ENCODE measurements at places on chromosomes 16 and 17. TPM values are rescaled to one million over a fixed set of nuclear protein-coding genes. Genes with fewer than 3 reads are reported as not detected.

- peak; percentile 20 for DNase-seq
Observed at GRCh38 chr17:28317966-28318758, 838 bp upstream of the TMEM97 start.

GRCh38 chr17:47208744-47209488 is at the start of gene MYL4:
Gene MYL4 (plus strand): TSS chr17:47209348. CDS start chr17:47209423, 75 bp downstream.
- DNase-seq: no peak

DNA sequence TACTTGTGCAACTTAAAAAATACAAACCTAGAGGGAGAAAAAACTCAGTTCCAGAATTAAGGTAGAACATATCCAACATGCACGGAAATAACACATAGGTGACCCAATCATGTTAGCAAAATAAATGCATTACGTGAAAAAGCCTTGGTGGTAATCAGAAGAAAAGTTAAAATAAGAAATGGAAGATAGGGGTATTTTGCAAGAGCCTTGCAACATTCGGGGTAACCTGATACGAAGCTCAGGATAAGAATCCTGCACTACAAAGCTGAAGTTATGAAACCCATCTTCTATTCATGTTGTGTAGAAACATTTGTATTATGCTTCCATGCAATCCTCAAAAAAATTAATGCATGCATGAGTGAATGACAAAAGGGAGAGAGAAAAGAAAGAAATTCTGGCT is 33.1 kb downstream of the CHCT1 start:
- DNase-seq: no peak

DNA sequence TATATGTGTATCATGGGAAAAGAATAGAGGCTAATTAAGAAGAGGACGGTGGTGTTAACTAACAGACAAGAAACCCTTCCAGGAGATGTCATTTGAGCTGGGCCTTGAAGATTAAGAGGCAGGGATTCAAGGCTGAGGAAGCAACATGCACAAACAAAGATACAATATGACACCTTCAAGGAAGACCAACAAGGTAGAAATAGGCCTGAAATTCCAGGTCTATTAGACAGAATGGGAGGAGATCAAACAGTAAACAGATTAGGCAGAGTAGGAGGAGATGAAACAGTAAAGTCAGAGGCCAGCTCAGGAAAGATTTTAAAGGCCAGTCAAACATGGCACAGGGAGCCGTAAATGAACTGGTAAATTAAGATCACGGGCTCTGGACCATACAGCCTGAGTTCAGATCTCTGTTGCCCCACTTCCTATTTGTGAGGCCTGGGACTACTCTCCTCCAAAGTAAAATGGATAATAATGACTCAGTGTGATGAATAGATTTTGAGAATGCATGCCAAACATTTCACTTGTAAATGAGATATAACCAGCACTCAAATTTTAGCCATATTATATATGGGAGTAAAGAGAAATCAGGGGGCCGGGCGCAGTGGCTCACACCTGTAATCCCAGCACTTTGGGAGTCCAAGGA is 38.9 kb downstream of the USP31 start:
- peak; percentile 87 for DNase-seq

GRCh38 chr16:78116946-78117345 is 17.5 kb downstream of the WWOX start:
- DNase-seq: no peak

- no peak for DNase-seq
Observed at GRCh38 chr17:6674586-6674985, 23.0 kb downstream of the C17orf100 start.

GRCh38 chr16:19894586-19894985 is 9.9 kb upstream of the GPRC5B start:
- DNase-seq: no peak

DNA sequence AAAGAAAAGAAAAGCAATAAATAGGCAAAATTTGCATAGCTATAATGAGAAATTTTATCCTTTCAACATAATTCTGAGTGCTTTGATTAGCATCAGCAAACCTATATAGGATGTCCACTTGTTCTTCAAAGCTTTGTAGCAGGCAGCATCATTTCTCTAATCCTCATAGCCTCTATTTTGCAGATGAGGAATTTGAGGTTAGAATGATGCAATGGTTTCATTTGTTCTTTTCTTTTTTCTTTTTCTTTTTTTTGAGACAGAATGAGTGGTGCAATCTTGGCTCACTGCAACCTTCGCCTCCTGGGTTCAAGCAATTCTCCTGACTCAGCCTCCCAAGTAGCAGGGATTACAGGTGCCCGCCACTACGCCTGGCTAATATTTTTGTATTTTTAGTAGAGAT is 594.4 kb downstream of the TOX3 start:
- no peak for DNase-seq

GRCh38 chr16:1708768-1709180 is 2.8 kb downstream of the MAPK8IP3 start:
- peak; percentile 44 for DNase-seq

DNA sequence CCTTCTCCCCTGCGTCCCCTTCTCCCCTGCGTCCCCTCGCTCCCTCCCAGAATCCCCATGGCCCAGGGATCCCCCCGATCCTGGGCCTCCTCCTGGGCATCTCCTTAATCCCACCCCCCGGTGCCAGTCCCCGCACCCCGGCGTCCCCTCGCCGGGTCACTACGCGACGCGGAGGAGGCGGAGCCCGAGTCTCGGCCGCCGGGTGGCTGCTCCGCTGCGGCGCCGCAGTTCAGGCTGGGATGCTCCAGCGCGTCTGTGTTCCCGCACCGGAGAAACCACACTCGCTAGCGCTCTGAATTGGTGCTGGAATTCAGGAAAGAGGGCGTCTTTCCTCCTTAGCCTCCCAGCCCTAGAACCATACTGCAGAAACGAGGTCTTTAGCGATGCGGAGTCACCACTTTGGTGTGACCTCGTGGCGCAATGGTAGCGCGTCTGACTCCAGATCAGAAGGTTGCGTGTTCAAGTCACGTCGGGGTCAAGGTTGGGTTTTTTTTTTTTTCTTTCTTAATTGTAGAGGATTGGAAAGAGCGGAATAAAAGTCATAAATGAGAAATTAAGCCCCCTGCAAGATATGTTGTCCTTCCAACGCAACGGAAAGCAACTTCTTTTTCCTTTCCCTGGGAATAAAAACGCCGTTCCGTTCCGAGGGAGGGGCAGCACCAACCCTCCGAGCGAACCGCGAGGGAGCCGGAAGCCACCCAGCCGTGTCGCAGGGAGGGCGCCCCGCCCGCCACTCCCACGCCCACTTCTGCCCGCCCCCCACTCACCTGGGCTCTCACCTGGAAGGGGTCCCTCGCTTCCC is 25.7 kb upstream of the SLC47A1 start:
- DNase-seq: peak; percentile 86

DNA sequence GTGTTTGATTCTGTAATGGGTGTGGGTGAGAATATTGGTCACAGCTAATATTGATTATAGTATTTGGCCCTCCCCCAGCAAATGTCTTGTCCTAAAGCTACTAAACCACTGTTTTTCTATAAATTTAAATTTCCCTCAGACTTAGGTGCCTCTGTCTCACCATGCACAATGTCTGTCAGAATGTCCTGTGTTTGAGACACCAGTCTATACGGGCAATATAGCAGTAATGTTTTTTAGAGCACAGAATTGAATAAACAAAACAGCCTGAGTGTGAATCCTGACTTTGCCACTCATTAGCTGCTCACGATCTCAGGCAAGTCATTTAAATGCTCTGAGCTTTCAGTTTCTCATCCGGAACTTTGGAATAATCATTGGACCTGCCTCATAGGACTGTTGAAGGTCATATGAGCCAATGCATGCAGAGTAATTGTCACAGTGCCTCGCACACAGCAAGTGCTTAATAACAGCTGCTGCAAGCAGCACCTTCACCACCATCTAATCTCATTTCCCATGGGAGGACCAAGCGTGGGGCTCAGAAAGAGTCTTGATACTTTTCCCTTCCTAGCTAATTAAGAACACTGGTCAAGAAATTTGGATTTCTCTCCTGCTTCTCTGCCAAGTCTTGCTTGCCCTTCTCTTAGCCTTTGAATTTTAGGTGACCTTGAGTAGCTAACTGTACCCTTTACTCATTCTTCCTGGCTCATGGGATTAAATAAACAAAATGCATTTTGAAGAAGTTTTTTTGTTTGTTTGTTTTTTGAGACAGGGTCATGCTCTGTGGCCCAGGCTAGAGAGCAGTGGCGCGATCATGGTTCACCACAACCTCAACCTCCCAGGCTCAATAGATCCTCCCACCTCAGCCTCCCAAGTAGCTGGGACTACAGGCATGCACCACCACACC is 9.8 kb downstream of the HLF start:
- no peak for DNase-seq

GRCh38 chr16:4140652-4141051 is 24.4 kb upstream of the ADCY9 start:
- peak; percentile 89 for DNase-seq

DNA sequence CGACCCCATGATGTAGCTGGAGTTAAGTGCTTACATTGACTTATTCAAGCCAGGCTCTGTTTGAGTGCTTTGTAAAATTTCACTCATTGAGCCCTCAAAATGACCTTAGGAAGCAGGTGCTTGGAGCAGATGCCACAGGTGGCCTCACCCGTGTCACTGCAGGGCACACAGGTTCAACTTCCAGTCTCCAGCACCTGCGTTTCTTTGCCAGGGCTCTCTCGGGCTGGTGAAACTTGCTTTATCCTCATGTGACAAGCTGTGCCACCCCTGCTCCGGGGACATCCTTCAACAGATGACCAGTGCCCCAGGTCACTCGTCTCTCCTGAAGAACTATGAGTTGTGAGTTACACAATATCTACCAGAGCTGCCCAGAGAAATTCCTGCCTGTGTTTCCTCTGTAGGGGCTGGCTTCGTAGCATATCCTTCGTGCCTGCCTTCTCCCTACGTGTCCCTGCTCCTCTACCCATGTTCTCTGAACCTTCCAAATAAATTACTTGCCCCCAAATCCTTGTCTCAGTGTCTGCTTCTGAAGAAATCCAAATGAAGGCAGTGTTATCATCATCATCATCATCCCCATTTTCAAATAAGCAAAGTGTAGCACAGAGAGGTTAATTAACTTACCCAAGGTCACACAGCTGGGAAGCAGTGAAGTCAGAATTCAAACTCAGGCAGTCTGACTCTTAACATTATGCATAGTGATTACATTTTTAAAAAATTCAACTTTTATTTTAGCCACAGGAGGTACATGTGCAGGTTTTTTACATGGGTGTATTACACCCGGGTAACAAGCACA is 352.5 kb downstream of the NPIPA8 start:
- DNase-seq: no peak

DNA sequence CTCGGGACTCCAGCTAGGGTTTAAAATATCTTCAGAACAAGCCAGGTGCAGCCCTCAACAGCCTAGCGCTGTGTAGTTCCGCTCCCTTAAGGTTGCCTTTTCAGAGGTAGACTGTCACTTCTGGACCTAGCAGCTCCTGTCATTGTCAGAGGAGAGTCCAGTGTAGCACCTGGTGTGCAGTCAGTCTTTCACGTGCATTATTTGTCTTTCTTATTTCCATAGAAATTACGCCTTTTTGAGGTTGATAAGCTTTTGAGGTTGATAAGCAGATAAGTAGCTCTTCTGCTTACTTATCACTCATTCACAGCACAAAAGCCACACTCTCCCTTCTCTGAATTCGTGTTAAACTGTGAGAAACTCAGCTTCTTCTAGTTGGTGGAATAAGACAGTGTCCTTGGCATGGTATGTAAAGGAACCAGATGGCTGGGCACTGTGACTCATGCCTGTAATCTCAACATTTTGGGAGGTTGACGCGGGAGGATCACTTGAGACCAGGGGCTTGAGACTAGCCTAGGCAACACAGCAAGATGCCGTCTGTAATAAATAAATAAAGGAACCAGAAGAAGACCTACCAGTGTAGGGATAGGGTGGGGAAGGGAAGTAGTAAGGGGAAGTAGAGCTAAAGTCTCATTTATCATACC is 10.2 kb downstream of the EEF2K start:
- DNase-seq: no peak

GRCh38 chr16:87086575-87086974 is 230.6 kb downstream of the C16orf95 start:
- DNase-seq: no peak

DNA sequence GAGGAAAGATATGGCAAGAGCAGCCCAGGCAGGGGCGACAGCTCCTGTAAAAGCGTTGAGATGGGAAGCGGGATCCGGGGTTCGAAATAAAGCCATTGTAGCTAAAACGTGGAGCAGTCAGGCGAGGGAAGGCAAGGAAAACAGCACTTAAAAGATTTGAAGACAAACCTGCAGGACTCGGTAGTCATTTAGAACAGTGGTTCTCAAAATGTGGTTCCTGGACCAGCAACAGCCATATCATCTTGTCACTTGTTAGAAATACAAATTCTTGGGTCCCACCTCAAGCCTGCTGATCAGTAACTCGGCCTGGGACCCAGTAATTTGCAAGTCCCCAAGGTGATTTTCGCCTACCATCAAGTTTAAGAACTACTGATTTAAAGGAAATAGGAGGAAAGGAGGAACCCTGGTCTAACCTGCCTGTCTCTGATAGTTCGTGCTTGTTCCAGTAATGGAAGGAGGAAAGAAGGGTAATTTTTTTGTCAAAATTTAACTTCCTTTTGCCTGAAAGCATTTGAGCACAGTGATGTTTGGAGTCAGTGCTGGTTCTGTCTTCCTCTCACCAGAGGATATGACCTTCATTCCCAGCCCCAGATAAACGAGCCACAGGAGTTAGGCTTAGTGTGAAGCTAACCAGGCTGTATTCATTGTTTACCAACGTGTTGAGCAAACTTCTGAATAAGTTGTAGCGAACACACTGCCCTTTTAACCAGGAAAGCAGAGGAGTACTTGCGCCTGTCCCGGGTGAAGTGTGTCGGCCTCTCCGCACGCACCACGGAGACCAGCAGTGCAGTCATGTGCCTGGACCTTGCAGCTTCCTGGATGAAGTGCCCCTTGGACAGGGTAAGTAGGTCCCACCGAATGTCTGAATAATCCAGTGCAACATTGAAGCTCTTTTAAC is 1.1 kb downstream of the ORC6 start:
- DNase-seq: no peak

DNA sequence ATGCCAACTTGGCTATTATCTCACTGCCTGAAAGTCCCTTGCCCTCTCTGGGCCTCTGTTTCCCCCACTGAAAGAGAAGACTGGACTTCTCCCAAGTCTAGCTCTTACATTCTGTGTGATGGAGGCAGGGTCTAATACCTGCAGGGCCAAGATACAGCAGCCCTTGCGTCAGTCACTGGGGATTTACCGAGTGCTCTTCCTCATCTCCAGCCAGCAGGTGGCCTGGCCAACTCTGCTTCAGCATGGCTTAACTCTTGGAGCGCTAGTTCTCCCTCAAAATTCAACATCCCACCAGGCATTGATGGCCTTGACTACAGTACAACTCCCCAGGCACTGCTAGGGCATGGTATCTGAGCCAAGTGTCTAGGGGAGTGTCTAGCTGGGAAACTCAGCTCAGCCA is 19.9 kb upstream of the MTMR4 start:
- no peak for DNase-seq

- no peak for DNase-seq
Observed at GRCh38 chr16:11331967-11332366, 13.3 kb upstream of the RMI2 start.

TMEM114 gene
- not detected for total RNA-seq

SP6 gene
- total RNA-seq: 2.4 TPM

RBFOX1 gene
- not detected for total RNA-seq

RMI2 gene
- 3.8 TPM for total RNA-seq

KRTAP9-6 gene
- not detected for total RNA-seq

TRIM47 gene
- 14.6 TPM for total RNA-seq

All from bronchial epithelial cell (primary cell).